ENCODE measurements at places on chromosomes 12 and 14. TPM values are rescaled to one million over a fixed set of nuclear protein-coding genes. Genes with fewer than 3 reads are reported as not detected.

GRCh38 chr12:26372866-26373265, 177.5 kb downstream of the SSPN start:
- no peak for DNase-seq

- no peak for DNase-seq
Observed at GRCh38 chr12:68772714-68773113, 26.7 kb downstream of the SLC35E3 start.

- DNase-seq, result no peak
Observed at GRCh38 chr12:622416-622815, 40.8 kb downstream of the NINJ2 start.

DNA sequence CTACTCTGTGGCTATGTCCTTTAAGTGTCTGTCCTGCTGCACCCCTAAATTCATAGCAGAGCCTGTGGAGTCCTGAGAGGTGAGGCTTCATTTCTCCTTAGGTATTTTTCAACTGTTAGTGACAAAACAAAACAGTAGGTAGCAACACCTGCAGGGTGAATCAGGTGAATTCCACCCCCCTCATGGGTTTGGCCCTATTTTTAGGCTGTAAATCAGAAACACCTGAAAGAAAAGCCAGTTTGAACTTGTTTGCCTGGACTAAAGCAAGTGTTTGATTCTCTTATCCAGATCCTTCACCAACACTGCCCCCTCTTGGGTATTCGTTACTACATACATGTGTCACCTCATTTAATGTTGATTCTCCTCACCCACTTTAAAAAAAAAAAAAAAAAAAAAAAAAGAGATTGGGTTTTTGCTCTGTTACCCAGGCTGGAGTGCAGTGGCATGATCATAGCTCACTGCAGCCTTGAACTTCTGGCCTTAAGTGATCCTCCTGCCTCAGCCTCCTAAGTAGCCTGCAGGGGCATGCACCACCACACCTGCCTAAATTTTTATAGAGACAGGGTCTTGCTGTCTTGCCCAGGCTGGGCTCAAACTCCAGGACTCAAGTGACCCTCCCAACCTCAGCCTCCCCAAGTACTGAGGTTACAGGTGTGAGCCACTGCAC, 10.3 kb downstream of the TBPL2 start:
- DNase-seq, result no peak

DNA sequence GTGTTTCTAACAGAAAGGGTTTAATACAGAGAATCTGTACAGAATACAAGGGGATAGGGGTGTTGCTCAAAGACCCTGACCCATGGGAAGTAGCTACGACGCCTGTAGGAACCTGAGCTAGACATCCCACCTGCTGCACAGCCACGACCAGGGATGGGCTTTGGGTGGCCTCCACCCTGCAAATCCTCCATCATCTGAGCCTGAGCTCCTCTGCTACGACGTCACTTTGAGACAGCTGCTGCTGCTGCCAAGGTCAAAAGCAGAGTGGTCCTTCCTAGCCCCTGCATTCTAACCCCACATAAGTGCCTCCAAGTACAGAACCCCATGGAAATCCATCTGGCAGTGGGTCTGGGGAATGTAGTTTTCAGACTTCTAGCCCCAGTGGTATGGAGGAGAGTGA, 43.8 kb downstream of the JAG2 start:
- DNase-seq, result no peak

DNA sequence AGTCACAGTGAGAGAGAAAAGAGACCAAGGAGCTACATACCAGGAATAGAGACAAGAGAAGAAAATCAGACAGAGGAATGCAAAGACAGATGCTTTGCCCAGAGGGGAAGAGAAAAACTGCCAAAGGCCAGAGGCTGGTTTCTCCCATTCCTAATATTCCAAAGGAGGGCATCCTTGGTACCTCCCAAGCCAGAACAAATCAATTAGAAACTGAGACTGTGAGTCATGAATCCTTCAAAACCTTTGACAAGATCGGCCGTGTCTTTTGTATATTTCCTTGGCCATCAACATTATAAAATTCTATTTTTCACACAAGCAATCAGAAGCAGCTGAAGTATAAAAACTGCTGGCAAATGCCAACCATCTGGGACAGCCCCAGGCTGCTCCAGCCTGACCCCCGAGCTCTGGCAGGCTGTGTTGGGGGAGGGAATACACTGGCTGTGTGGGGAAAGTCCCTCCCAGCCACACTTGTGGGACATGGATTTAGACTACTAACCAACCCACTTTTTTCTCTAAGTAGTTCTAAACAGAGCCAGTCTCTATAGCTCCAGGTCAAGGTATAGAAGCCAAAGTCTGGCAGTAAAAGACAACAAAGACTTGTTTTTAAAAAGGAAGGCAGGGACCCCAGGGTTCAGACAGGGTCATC, 13.7 kb downstream of the POMT2 start:
- DNase-seq, result no peak

DNA sequence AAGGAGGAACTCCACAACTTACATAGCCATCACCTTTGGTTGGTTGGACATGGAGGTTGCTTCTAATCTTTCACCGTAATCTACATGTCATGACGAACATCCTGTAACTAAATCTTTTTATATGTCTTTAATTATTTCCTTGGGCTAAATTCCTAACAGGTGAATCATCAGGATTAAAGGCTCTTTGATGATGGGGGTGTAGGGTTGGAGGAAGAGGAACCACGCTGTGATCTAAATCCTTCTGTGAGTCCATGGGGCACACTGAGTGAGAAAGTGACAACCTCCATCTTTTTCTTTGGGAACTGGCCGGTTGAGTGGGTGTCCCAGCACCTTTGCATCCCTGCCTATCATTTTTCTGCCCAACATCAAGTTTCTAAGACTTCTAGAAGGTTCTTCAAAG, 31.1 kb upstream of the MAP1LC3B2 start:
- no peak for DNase-seq

- no peak for DNase-seq
Observed at GRCh38 chr14:21978184-21978998, 304.8 kb upstream of the OR4E1 start.

- DNase-seq, result no peak
Observed at GRCh38 chr14:55814064-55814463, 234.1 kb downstream of the KTN1 start.

- no peak for DNase-seq
Observed at GRCh38 chr14:32047791-32048190, 29.3 kb upstream of the ARHGAP5 start.

- no peak for DNase-seq
Observed at GRCh38 chr14:21521501-21521900, 4.6 kb downstream of the SALL2 start.

GRCh38 chr12:16369156-16369555, 21.7 kb downstream of the MGST1 start:
- DNase-seq, result no peak

- DNase-seq, result no peak
Observed at GRCh38 chr14:79734151-79734550, 477.2 kb downstream of the DIO2 start.

- no peak for DNase-seq
Observed at GRCh38 chr12:6551496-6552139, 4.2 kb downstream of the IFFO1 start.

GRCh38 chr14:104724407-104724980, 465 bp downstream of the ADSS1 start:
- DNase-seq, result no peak

DNA sequence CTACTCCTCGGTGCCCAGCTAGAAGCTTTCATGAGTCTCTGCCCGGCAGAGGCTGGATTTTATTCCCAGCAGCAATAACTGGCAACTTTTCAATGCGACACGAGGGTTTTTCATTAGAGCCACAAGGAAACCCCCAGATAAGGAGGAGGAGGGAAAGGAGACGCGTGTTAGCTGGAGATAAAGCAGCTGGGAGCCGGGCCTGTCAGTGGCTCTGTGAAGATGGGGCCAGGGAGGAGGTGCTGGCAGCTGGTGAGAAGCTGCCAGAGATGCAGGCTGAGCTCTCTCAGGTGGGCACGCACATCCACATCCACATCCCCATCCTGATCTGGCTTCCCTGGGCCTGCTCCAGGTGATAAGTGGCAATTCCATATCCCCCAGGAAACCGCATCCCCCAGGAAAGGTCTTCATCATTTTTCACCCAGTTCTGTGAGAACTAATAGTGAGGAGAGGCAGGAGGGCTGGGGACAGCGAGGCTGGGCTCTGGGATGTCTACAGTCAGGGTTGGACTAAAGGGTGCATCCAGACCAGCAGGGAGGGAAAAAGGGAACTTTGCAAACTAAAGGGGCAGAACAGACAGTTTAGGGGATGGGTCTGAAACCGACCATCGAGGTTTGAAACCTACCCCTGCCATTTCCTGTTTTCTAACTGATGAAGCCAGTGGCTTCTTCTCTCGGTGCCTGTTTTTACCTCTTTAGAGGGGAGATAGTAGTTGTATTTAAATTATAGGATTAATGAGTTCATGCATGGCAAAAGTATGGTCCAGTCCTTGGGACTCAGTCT, 413.2 kb downstream of the DPF3 start:
- DNase-seq, result no peak

- DNase-seq, result no peak
Observed at GRCh38 chr12:131862600-131862993, 31.8 kb upstream of the ULK1 start.

- DNase-seq, result no peak
Observed at GRCh38 chr14:70008284-70009262, 129.4 kb downstream of the SMOC1 start.

- DNase-seq, result no peak
Observed at GRCh38 chr14:67221248-67221981, 19.8 kb upstream of the PALS1 start.

GRCh38 chr14:92797935-92798653, 4.0 kb downstream of the GOLGA5 start:
- DNase-seq, result no peak

GRCh38 chr14:50773632-50774541, 57.1 kb downstream of the NIN start:
- no peak for DNase-seq

DNA sequence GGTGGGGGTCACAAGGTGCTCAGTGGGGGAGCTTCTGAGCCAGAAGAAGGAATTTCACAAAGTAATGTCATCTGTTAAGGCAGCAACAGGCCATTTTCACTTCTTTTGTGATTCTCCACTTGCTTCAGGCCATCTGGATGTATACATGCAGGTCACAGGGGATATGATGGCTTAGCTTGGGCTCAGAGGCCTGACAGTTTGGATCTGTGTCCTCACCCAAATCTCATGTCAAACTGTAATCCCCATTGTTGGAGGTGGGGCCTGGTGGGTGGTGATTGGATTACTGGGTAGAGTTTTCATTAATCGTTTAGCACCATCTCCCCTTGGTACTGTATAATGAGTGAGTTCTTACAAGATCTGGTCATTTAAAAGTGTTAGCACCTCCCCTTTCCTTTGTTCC, 36.4 kb downstream of the TESPA1 start:
- DNase-seq, result no peak

GRCh38 chr12:712172-712863, 40.1 kb upstream of the WNK1 start:
- DNase-seq, result no peak

DNA sequence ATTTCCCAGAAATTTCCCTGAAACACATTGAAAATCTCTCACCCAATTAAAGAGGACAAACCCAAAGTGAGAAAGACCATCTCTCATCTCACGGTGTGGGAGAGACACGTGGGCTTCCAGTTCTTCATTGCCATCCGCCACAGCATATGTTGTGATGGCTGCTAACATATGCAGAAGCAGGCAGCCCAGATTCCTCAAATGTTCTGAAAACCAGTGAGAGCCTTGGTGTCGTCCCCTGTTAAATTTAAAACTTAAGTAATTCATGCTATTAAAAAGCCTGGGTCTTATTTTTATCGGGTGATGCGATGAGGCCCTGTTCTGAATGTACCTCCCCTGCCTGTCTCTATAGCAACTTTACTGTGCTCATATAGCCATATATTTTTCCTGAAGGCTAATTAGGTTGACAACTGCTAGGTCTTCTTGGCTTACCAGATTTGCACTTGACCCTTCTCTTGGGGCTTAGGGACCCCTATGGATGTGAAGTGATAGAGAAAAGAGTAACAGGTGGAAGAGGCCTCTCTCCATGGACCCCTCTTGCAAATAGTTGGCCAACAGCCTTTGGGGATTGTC, 2.8 kb upstream of the FGF6 start:
- no peak for DNase-seq

DNA sequence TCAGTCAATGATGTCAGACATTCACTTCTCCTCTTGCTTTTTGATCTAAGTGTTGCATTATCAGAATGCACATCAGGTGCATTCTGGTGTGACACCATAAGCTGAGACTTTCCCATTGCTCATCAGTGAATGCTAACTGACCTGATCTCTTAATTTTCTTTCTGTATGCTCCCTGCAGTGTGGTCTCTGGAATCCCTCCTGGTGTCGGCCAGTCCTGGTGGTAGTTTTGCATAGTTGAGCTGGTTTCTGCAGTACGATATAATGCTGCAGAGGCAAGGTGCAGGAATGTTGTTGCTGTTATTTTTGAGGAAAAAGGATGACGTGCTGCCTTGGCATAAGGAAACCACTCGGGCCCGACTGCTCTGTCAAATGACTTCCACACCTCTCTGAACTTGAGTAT, 11.0 kb upstream of the SRP54 start:
- no peak for DNase-seq

GRCh38 chr12:69585189-69586062, at the start of gene CCT2:
TSS of gene CCT2 (plus strand) at chr12:69585459. CDS start at chr12:69585522, 63 bp downstream.
- DNase-seq, result peak; percentile 87

DNA sequence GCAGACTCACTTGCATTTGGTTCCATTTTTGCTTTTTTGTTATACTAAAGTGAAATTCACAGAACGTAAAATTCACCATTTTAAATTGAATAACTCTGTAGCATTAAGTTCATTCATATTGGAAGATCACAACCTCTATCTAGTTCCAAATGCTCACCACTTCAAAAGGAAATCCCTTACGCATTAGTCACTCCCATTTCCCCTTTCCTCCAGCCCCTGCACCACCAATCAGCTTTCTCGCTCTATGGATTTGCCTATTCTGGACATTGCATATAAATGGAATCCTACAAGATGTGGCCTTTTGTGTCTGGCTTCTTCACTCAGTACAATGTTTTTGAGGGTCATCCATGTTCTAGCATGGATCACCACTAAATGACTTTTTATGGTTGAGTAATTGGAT, 294.5 kb downstream of the KSR2 start:
- no peak for DNase-seq

DNA sequence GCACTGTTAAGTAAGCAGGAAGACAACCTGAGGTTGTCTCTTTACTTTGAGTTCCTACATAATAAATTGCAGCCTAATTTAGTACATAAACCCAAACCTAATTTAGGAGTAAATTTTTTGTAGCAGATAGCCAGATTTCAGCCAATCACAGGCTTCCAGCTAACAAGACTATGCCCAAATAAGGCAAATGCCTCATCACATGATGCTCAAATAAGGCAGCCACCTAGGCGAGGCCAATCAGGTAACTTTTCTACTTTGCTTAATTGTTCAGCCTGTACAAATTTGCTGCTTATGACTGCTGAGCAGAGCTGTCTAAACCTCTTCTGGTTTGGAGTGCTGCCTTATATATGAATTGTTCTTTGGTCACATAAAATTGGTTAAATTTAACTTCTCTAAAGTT, 1118.7 kb upstream of the TMEM132C start:
- no peak for DNase-seq

OVCH1 gene
- total RNA-seq, result 0.48 TPM

MYBPC1 gene
- total RNA-seq, result not detected

TRPV4 gene
- 1.4 TPM for total RNA-seq

IL26 gene
- total RNA-seq, result not detected

PMCH gene
- total RNA-seq, result not detected

LRRC10 gene
- not detected for total RNA-seq

P2RX2 gene
- total RNA-seq, result not detected

HVCN1 gene
- 12.2 TPM for total RNA-seq

ANO2 gene
- total RNA-seq, result 95.0 TPM

SERPINA1 gene
- 2.8 TPM for total RNA-seq

PZP gene
- total RNA-seq, result 1.6 TPM

AMN gene
- 0.72 TPM for total RNA-seq

TMPRSS12 gene
- total RNA-seq, result not detected

PLBD1 gene
- total RNA-seq, result 26.5 TPM

SMIM41 gene
- 1.1 TPM for total RNA-seq

SLC10A1 gene
- not detected for total RNA-seq
